ENCODE measurements at places on chromosomes 3 and 15.
A peak's percentile ranks its signal among the peaks of the same experiment; 100 is the strongest.

DNA sequence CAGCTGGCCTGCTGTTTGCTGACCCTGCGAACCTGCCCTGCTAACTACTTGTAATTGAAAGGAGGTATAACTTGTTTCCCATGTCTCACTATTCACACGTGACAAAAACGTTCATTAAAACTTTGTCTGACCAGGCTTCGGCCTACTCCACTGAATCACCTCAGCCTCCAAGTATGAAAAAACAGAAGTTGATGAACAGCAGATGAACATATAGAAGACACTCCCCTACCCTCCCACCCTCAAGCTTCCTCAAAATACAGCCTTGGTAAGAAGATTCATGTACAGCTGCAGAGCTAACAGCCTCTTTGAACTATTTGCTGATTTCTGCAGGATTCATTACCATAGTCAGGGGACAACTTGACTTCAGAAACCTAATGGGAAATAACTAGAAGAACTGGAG, 10.7 kb downstream of the RBM15B start:
- H3K36me3 ChIP-seq = no peaks in the 10 kb centered on the region
- no peak overlapping the region for H3K27ac ChIP-seq
- no peaks in the 10 kb centered on the region for H3K4me1 ChIP-seq
- no peak overlapping the region for H3K4me3 ChIP-seq
- no peaks in the 10 kb centered on the region for H3K27me3 ChIP-seq
- no peak for DNase-seq

- no peaks in the 10 kb centered on the region for H3K36me3 ChIP-seq
- H3K4me3 ChIP-seq = no peak overlapping the region
Measured at GRCh38 chr3:157412323-157412855, 24.3 kb upstream of the PTX3 start.

- no peaks in the 10 kb centered on the region for H3K27me3 ChIP-seq
- H3K4me3 ChIP-seq = no peak overlapping the region
- DNase-seq = no peak
- H3K36me3 ChIP-seq = no peaks in the 10 kb centered on the region
Measured at GRCh38 chr15:77505556-77505955, 84.9 kb downstream of the HMG20A start.

- DNase-seq = no peak
- no peak overlapping the region for H3K27ac ChIP-seq
- H3K4me1 ChIP-seq = no peaks in the 10 kb centered on the region
- H3K36me3 ChIP-seq = no peaks in the 10 kb centered on the region
Measured at GRCh38 chr3:197305854-197306253, 7.4 kb upstream of the DLG1 start.

DNA sequence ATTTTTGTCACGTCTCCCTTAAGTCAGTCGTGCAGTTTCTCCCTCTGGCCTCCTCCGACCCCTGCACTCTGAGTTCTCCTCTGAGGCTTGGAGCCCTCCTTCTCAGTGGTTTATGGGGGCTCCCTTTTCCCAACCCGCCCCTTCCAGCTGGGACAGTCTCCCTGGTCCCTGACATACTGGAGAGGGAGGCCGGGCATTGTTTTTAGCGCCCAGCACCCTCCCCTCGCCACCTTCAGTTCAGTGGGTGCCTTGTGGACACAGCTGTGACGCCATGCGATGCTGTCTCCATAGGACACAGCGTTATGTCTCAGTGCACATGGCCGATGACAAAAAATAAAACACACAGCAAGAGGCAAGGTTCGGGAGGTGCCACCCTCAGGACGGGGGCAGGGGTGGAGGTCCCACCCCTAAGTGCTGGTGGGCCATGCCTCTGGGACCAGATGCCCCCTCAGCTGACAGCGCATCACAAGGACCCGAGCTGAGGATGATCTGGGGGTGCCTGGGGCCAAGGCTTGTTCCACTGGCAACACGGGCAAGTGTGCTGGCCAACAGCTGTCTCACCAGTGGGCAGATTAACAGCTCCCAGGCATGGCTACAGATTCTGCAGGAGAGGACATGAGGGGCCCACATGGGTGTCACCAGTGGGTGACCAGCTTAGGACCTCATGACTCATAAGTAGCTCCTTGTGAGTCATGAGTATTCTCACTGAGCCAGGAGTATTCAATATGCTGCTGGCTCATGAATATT, 81.6 kb downstream of the PLXNA1 start:
- H3K36me3 ChIP-seq = no peaks in the 10 kb centered on the region
- H3K27me3 ChIP-seq = no peaks in the 10 kb centered on the region
- H3K27ac ChIP-seq = no peak overlapping the region
- peak; percentile 34 for DNase-seq
- no peaks in the 10 kb centered on the region for H3K4me1 ChIP-seq
- no peak overlapping the region for H3K4me3 ChIP-seq

DNA sequence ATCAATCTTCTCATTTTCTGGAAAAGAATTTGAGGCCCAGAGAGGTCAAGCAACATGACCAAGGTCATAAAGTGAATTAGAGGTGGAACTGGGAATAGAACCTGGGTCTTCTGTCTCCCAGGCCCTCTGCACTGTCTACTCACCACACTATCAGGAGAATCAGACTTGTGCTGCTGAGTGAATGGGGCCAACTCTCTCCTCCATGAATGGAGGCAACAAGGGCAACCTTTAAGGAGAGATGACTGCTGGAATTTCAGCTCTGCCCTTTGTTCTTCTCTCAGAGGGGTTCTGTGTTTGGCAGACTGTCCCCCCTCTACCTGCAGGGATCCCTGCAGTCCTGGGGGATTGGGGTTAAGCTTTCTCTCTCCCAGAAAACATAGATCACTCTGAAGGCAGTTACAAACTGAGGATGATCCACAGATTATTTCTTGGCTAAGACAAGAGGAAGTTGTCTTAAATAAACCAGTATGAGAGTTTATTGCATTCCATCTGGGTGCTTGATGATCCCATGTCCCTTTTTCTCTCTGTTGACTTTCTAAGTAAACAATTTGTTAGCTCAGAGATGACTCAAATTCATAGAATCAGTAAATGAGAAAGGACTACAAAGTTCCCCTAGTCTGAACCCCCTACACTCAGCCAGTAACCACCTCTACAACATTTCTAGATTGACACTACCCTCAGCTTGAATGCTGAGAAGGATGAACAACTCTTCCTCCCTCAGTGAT, 99.0 kb upstream of the LIPC start:
- peak overlapping the region; percentile 95 for H3K27ac ChIP-seq
- no peaks in the 10 kb centered on the region for H3K4me1 ChIP-seq
- no peak overlapping the region for H3K4me3 ChIP-seq

- no peaks in the 10 kb centered on the region for H3K36me3 ChIP-seq
- DNase-seq = no peak
- no peak overlapping the region for H3K4me3 ChIP-seq
- no peaks in the 10 kb centered on the region for H3K4me1 ChIP-seq
Measured at GRCh38 chr3:85881833-85882393, 923.1 kb downstream of the CADM2 start.

DNA sequence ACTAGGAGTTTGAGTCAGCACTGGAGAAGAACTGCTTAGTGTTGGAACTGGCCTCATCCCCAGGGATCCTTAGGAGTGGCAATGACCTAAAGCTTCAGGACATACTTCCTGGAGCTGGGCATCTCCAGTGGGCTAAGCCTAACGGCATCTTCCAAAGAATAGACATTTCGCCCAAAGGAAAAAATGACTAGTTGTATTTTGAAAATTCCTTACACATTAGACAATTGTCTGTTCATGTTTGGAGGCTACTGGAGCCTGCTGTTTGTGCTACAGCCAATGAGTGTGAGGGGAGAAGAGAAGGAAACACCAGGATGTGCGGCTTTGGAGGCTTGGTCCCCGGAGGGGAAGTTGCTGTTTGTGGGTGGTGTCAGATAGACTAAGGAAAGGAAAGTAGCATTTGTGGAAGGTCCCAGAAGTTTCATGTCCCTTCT, 77.6 kb downstream of the POLR2M start:
- H3K4me1 ChIP-seq = no peaks in the 10 kb centered on the region
- no peaks in the 10 kb centered on the region for H3K27me3 ChIP-seq
- DNase-seq = no peak
- no peak overlapping the region for H3K27ac ChIP-seq

- H3K4me3 ChIP-seq = no peak overlapping the region
- no peaks in the 10 kb centered on the region for H3K4me1 ChIP-seq
- H3K36me3 ChIP-seq = no peaks in the 10 kb centered on the region
- H3K27ac ChIP-seq = no peak overlapping the region
- no peaks in the 10 kb centered on the region for H3K27me3 ChIP-seq
Measured at GRCh38 chr15:49361370-49361769, 61.7 kb upstream of the FGF7 start.

DNA sequence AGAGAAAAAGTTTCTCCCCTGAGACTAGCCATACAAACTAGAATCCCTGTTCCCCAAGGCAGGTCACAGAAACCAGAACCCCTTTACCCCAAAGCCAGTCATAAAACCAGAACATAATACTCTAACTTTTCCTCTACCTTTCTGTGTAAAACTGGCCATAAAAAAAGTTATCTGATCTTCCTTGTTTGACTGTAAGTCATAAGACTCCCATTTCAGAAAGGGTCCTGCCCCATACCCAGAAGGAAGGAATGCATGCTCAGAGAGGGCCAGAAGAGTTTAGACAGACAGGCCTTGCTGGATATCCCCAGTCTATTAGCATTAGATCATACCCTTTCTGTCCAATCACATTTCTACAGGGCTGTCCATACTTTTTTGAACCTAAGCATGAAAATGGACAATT, 27.2 kb downstream of the SCN11A start:
- H3K4me3 ChIP-seq = no peak overlapping the region
- no peaks in the 10 kb centered on the region for H3K4me1 ChIP-seq
- no peak overlapping the region for H3K27ac ChIP-seq
- H3K36me3 ChIP-seq = no peaks in the 10 kb centered on the region
- no peak for DNase-seq

DNA sequence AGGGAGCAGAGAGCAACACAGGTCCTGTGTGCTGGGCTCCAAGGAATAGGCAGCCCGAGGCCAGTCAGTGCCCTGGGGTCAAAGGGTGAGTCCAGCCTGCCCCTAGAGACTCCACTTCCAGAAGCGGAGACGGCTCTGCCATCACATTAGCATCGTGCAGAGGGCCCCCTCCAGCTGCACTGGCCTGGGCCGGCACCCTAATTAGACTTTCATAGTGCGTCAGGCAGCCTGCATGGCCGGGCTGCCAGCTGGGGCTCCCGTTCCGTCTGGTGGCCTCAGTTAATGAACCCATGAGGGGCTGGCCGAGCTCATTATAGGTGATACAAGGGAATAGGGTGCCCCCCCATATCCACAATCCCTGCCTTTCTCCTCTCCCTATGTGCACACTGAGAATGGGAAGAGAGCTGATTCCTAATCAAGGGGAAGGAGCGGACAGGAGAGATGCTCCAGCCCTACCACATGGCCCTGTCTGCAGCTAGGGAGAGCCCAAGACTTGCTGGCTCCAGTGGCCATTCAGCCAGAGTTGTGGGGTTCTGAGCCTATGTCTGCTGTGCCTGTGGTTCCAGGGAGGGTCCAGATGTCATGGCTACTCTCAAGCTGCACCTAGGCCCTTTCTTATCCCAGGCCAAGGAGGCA, 128.0 kb downstream of the SRGAP3 start:
- no peak overlapping the region for H3K27ac ChIP-seq
- no peak overlapping the region for H3K4me3 ChIP-seq
- no peaks in the 10 kb centered on the region for H3K27me3 ChIP-seq
- no peaks in the 10 kb centered on the region for H3K36me3 ChIP-seq
- H3K4me1 ChIP-seq = no peaks in the 10 kb centered on the region

- H3K4me3 ChIP-seq = no peak overlapping the region
- DNase-seq = no peak
- no peaks in the 10 kb centered on the region for H3K36me3 ChIP-seq
- H3K27ac ChIP-seq = no peak overlapping the region
- H3K4me1 ChIP-seq = no peaks in the 10 kb centered on the region
- no peaks in the 10 kb centered on the region for H3K27me3 ChIP-seq
Measured at GRCh38 chr3:37443363-37444035, 269.1 kb upstream of the LRRFIP2 start.

GRCh38 chr15:63997715-63998442, 48.4 kb downstream of the DAPK2 start:
- no peak for DNase-seq
- H3K27ac ChIP-seq = no peak overlapping the region
- H3K27me3 ChIP-seq = no peaks in the 10 kb centered on the region
- H3K4me3 ChIP-seq = no peak overlapping the region
- H3K4me1 ChIP-seq = no peaks in the 10 kb centered on the region
- H3K36me3 ChIP-seq = no peaks in the 10 kb centered on the region

GRCh38 chr3:65303431-65303830, 615.6 kb upstream of the ADAMTS9 start:
- no peak overlapping the region for H3K4me3 ChIP-seq
- H3K36me3 ChIP-seq = no peaks in the 10 kb centered on the region
- no peaks in the 10 kb centered on the region for H3K4me1 ChIP-seq
